Naive thymus-derived CD4-positive, alpha-beta T cell (primary cell): ENCODE measurements at places on chromosomes 13 and 19. TPM values are rescaled to one million over a fixed set of nuclear protein-coding genes. Genes with fewer than 3 reads are reported as not detected.

The EDNRB gene
- not detected for polyA plus RNA-seq

The YJEFN3 gene
- not detected for polyA plus RNA-seq

The SEMA6B gene
- not detected for polyA plus RNA-seq

The C1QTNF9B gene
- not detected for polyA plus RNA-seq

The OR7C1 gene
- polyA plus RNA-seq: not detected

The TUBA3C gene
- not detected for polyA plus RNA-seq

The AKT2 gene
- 22.5 TPM for polyA plus RNA-seq
